ENCODE measurements at places on chromosomes 7 and 10. TPM values are rescaled to one million over a fixed set of nuclear protein-coding genes. Genes with fewer than 3 reads are reported as not detected.

- H3K36me3 ChIP-seq = no peaks in the 10 kb centered on the region
- H3K27ac ChIP-seq = no peak overlapping the region
- no peaks in the 10 kb centered on the region for H3K4me1 ChIP-seq
- H3K4me3 ChIP-seq = no peak overlapping the region
These were observed 138.3 kb upstream of the PALS2 start for GRCh38 chr7:24434972-24435371.

DNA sequence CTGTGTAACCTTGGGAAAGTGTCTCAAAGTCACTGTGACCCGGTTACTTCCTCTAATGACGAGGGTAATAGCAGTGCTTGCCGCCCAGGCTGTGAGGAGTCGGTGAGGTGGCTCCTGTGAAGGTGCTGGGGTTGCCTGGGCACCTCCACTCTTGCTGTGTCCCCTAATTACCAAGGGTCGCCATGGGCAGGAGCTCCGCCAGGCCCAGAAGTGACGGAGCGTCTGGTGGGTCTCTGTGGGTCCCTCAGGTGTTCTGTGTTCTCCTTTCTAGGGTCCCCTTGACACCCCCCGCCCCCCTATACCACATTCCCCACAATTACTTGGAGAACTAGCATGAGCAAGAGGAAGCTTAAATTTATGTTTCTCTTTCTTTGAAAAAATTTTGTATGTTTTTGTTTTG is 161.5 kb downstream of the WDR37 start:
- no peak overlapping the region for H3K4me3 ChIP-seq
- no peaks in the 10 kb centered on the region for H3K4me1 ChIP-seq
- no peaks in the 10 kb centered on the region for H3K27me3 ChIP-seq

GRCh38 chr10:61279400-61279799 is 173.8 kb downstream of the TMEM26 start:
- H3K27me3 ChIP-seq = no peaks in the 10 kb centered on the region
- H3K4me1 ChIP-seq = peaks cover 13% of the 10 kb centered on the region
- no peak for DNase-seq
- H3K36me3 ChIP-seq = no peaks in the 10 kb centered on the region
- no peak overlapping the region for H3K27ac ChIP-seq

DNA sequence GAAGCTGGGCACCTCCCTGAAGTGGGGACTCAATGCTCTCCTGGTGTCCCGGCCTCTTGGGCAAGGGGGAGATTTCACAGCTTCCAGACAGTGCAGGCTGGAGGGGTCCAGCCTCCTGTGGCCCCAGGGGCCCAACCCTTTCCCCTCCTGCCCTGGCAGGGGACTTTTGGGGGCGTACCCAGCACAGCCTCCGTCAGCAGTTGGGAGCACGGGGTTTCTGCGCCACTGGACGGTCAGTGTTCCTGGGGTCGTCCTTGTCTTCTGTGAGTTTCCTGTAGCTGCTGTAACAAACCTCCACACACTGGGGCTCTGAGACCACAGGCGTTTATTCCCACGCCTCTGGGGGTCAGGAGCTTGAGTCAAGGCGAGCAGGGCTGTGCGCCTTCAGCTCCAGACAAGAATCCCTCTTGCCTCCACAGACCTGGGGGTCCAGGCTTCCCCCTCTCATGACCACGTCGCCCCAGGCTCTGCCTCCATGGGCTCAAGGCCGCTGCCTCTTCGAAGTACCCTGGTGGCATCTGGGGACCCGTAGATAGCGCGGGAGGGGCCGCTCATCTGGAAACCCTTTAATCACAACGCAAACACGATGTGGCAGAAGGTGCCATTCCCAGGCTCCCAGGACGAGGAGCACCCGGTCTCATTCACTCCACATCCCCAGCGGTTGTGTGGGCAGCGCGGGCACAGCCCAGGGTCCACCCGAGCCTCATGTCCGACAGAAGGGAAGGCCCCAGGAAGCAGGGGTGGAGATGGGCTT is 14.0 kb downstream of the PWWP2B start:
- no peak overlapping the region for H3K4me3 ChIP-seq
- DNase-seq = no peak
- peaks cover 23% of the 10 kb centered on the region for H3K4me1 ChIP-seq
- H3K36me3 ChIP-seq = no peaks in the 10 kb centered on the region

DNA sequence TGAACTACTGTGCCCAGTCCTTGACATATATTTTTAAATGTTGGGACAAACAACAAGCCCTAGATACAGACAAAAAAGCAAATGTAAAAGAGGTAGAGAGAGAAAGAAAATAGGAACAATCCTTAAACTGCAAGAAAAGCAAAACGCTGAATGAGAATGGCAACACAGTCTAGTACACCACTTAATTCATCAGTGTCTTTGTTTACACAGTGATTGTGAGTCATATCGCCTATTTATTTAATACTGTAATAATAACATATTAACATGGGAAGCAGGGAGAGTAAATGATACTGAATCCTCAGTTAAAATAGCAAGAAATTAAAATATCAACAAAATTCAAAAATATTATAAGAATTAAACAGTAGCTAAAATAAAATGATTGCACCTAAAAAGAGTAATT is 9.8 kb upstream of the LRRTM3 start:
- peaks cover 21% of the 10 kb centered on the region for H3K4me1 ChIP-seq
- DNase-seq = peak; percentile 94
- H3K27me3 ChIP-seq = no peaks in the 10 kb centered on the region
- peak overlapping the region; percentile 5 for H3K27ac ChIP-seq

AFAP1L2 gene
- total RNA-seq = 0.77 TPM

GNGT1 gene
- total RNA-seq = not detected

PLEKHA8 gene
- 8.4 TPM for total RNA-seq

ADGRA1 gene
- not detected for total RNA-seq
